ENCODE measurements at places on chromosomes 7 and 10.

GRCh38 chr10:118501637-118502440, 93.6 kb downstream of the PRLHR start:
- DNase-seq, result no peak

DNA sequence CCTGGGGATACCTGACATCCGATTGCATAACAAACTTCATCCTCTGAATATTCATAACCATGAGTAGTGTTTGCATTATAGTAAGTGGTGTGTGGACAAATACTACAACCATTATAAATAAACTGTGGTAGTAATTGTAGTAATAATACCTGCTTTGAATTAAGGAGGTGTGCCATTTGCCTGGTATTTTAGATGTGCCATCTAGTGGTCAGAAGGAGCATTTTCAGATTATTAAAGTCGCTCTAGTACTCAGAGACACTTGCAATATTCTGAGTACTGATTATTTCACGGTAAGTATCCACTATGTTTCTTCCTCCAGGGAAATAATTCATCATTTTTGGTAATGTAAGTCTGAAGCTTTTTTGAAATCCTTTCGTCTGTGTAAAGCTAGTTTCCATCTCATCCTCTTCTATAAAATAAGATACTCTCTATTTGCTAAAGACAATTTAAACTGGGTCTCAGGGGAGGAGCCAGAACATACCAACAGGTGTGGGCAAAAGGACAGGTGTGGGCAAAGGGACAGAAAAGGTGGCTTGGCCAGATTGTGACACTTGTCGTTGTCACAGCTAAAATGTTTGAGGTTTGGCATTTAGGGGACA, 115.3 kb upstream of the WDR11 start:
- DNase-seq, result no peak

DNA sequence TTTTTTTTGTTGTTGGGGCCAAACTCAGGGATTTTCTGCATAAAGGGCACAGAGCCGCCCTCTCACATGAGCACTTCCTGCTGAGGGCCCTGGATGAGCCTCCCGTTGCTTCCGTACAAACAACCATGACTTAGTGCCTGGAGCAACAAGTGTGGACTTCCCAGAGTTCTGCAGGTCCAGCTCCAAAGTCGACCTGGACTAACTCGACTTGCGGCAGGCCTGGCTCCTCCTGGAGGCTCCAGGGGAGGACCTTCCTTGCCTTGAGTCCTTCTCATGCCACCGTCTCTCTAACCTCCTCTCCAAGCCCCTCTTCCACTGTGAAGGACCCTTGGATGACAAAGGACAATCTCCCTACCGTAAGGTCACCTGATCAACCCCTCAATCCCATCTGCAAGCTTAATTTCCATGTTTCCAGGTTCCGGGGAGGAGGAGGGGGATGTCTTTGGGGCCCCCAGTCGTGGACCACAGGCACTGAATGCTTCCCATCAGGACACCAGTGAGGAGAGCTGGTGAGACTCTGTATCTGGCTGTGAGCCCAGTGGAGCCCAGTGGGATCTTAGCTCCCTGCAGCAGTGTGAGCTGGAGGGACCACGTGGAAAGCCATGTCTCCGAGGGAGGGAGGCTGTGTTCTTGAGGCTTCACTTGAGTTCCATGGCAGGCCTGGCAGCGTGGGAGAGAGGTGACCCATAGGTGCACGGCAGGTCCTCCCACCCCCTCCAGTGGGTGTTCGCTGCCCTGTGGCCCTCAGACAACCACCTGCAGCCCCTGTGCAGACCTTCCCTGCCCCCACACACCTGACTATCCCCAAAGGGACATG, 199.5 kb upstream of the PPP2R2D start:
- no peak for DNase-seq

- DNase-seq, result no peak
Observed at GRCh38 chr10:18254086-18254485, 113.9 kb downstream of the CACNB2 start.

GRCh38 chr10:116055252-116055916, 217.6 kb downstream of the GFRA1 start:
- no peak for DNase-seq

- DNase-seq, result no peak
Observed at GRCh38 chr7:133355325-133355708, 102.4 kb downstream of the EXOC4 start.

DNA sequence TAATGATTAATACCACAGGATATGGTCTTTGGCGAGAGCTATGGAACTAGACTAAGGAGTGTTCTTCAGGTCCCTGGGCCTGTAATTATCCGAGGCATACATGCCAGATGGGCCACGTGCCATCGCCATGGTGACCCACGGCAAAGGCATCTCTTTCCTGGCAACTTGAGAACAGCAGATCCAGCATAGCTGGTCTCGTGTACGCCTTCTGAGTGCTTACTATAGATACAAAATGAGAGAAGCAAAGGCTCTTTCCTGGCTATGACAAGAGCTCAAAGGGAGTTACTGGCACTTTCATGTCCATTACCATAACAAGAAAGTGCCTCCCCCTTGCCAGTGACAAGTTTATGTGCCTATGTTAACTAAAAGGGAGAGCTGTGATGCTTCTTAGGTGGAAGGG, 26.0 kb upstream of the GLI3 start:
- DNase-seq, result no peak

DNA sequence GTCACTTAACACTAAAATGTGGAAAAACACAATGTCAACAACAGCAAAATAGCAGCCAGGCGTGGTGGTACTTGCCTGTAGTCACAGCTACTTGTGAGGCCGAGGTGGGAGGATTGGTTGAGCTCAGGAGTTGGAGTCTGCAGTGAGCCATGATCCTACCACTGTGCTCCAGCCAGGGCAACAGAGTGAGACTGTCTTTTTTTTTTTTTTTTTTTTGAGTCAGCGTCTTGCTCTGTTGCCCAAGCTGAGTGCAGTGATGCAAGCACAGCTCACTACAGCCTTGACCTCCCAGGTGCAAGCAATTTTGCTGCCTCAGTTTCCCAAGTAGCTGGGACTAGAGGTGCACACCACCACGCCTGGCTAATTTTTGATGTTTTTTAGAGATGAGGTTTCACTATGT, 6.1 kb downstream of the KCTD7 start:
- no peak for DNase-seq

GRCh38 chr10:14697281-14697680, 77.4 kb downstream of the FAM107B start:
- no peak for DNase-seq

- no peak for DNase-seq
Observed at GRCh38 chr7:135993950-135994349, 16.8 kb upstream of the MTPN start.

DNA sequence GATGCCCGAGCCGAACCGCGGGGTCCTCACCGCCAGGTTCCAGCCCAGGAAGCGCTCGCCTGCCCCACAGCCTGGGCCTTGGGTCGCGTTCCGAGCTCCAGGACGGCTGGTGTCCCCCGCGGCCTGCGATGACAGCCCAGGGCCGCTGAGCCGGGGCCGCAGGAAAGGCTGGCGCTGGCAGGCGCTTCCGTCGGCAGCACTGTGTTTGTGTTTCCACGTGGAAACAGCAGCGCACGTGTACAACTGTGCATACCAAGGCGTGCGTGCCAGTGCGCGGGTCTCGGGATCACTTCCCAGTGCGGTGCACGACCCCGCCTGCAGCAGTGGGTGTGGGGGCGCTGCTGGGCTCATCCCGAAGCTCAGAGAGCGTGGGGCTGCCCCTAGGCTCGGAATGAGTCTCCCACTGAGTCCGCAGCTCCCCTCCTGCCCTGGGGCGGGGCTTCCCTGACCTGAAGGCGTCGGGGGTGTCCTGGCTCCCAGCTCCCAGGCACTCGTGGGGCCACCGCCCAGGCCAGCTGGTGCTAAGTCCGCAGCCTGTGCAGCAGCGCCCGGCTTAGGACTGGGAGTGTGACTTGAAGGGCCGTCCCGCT, 17.2 kb downstream of the AP5Z1 start:
- DNase-seq, result no peak

DNA sequence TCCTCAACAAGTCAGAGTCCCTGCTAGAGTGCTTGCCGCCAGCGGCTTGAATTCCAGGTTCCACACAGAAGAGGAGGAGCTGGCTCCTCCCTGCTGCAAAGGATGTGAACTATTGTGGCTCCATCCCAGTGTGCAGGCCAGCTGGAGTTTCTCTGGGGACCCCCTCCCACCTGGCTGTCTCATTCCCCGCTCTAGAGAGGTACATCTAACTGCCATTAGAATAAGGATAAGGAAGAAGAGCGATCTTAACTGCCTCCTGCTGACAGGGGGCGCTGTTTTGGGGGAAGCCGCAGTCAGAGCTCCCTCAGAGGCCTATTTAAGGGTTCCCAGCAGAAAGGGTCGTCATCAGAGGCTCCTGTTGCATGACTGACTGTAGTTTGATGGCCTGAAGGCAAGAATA, 40.8 kb upstream of the HECW1 start:
- peak; percentile 43 for DNase-seq

DNA sequence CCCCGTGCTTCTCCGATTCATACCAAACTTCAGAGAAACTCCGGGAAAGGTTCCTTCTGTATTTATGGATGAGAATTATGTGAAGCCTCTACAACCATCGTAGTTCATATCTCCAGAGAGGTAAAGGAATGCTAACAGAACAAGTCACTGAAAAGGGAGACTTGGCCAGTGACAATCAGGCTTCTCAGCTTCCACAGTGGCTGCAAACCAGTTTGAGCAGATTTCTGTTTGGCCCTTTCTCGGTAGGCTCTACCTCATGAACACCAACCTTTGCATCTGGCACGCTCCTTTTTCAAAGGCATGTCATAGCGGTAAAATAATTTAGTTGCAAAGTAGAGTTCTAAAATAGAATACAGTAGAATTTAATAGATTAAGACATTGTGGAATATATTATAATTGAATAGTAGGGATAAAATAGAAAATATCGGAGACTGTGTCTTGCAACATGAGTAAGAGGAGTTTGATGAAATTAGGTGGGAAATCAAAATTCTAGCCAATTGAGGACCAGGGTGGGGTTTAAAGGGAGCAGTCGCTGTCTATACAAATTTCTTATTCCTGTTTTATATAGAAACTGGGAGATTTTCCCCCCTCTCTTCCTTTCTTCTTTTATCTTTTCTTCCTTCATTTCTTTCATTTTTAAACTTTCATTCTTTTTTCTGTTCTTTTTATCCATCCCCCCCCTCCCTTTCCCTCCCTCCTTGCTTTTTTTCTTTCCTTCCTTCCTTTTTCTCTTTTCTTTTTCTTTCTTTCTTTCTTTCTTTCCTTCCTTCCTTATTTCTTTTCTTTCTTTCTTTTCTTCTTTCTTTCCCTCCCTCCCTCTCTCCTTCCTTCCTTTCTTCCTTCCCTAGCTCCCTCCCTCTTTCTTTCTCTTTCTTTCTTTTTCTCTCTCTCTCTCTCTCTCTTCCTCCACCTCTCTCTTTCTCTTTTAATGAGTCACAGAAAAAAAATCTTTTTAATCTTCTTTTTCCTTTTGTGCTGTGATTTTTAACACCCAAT, 161.5 kb upstream of the KLF6 start:
- DNase-seq, result no peak

DNA sequence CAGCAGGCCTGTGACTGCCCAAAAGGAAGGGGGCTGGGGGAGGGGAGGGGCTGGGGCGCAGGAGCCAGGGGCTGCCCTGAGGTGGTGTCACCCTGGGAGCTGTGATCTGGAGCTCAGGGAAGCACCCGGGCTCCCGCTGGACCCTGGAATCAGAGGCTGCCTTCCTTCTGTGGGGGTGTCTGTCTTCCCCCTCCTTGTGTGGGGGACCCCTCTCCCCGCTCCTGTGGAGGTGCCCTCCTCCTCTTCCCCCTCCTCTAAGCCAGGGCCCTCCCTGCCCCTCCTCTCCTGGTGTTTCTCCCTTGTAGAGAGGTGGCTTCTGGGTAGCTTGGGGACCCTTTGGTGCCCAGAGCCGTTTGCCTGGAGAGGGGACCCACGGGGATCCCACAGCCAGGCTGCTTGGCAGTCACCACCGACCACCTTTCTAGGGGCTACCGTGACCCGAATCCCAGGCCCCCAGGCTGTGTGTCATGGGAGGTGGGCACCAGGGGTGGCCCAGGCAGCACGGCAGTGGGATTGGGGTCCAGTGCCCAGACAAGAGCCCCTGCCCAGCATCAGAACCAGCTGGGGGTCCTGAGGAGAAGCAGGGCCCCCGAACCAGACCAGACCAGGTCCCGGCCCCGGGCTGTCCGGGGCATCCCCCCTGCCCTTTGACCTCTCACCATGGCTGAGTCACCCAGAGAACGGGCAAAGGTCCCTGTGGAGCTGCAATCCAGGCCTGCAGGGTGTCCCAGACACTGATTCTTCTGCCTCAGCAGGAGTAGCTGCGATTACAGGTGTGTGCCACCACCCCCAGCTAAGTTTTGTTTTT, 741 bp downstream of the PRAP1 start:
- DNase-seq, result no peak

GRCh38 chr7:73758581-73759138, 11.4 kb downstream of the CLDN3 start:
- DNase-seq, result no peak

- DNase-seq, result no peak
Observed at GRCh38 chr10:60351191-60351853, 38.4 kb downstream of the ANK3 start.

DNA sequence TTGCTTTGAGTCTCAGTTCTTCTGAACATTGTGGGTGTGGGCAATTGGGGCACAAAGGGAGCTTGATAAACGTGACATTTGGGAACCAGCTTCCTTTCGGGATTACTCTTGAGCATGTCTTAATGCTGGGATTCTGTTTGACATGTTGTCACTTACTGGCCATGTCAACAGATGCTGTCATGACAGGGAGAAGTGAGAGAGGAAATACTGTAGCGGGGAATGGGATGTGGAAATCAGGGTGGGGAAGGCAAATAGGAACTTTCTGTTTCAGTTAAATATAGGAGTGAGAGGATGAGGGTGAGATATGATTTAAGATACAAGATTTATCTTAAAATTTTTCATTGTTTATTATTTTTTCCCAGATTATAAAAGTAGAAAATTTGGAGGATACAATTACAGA, 83.9 kb downstream of the SEC23IP start:
- DNase-seq, result no peak

DNA sequence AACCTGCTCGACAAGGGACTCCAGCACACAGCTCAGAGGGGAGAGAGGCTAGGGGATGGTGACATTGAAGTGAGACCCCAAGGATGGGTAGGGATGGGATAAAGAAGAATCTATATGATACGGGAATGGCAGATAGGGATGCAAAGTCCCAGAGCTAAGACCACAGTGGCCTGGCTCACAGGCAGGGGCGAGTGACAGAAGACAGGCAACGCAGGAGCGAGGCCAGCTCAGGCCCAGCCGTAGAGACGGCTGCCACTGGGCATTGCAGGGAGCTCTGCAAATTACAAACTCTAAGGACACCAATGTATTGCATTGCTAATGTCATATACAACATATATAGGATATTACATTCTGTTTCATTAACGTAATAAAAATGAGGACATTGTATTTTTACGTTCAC, 131.4 kb downstream of the TCERG1L start:
- no peak for DNase-seq

DNA sequence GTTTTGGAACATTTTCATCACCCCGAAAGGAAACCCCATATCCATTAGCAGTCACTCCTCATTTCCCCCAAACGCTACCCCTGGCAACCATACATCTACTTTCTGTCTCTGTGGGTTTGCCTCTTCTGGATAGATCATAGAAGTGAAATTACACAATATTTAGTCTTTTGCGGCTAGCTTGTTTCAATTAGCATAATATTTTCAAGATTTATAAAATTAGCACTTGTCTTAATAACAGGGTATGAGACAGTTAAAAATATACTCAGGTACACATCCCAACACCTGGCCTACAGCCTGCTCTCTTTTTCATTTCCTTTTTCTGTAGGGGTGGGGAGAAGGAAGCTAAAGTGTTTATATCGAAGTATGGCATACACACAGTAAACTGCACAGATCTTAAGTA, 81.4 kb upstream of the LRGUK start:
- DNase-seq, result no peak

- peak; percentile 7 for DNase-seq
Observed at GRCh38 chr7:45689011-45689796, 115.0 kb downstream of the ADCY1 start.

All from activated T-cell treated with anti-CD3 and anti-CD28 coated beads, Interleukin-2, amount 50 U/mL, for 48 hours (primary cell).